ENCODE measurements at places on chromosomes 12 and 14. TPM values are rescaled to one million over a fixed set of nuclear protein-coding genes. Genes with fewer than 3 reads are reported as not detected.

Gene YAF2
- 84.8 TPM for total RNA-seq

Gene OVCH1
- not detected for total RNA-seq

Gene HCFC2
- 14.4 TPM for total RNA-seq

Gene SYT1
- total RNA-seq, result not detected

Gene KRT85
- not detected for total RNA-seq

Gene POU6F1
- 9.1 TPM for total RNA-seq

Gene IL23A
- total RNA-seq, result not detected

Gene FNTB
- 18.7 TPM for total RNA-seq

GRCh38 chr14:51295646-51296263, 55.7 kb downstream of the TMX1 start:
- no peak for DNase-seq

- no peak for DNase-seq
These were observed 66.2 kb downstream of the PTGER2 start for GRCh38 chr14:52380294-52380693.

- no peak for DNase-seq
These were observed 759.3 kb downstream of the BCL11B start for GRCh38 chr14:98512501-98513251.

GRCh38 chr12:2675776-2676175, 119.0 kb upstream of the FKBP4 start:
- DNase-seq, result no peak

GRCh38 chr14:77579780-77580179, 36.7 kb downstream of the SPTLC2 start:
- DNase-seq, result no peak

GRCh38 chr14:97061198-97061597, 264.0 kb downstream of the VRK1 start:
- no peak for DNase-seq

DNA sequence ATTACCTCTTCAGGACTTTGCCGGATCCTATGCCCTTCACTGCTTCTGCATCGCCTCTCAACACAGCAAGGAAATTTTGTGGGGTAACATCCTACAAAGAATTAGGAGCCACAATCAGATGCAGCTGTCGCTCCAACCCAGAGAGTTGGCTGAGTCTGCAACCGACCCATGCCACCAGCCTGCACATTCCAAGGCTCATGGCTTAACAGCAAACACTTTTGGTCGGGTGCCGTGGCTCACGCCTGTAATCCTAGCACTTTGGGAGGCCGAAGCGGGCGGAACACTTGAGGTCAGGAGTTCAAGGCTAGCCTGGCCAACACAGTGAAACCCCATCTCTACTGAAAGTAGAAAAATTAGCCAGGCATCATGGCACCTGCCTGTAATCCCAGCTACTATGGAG, 32.3 kb downstream of the LGMN start:
- no peak for DNase-seq

GRCh38 chr14:24368212-24368561, 203 bp downstream of the NFATC4 start:
- no peak for DNase-seq

- no peak for DNase-seq
These were observed 306.6 kb upstream of the MIS18BP1 start for GRCh38 chr14:45559626-45560025.

DNA sequence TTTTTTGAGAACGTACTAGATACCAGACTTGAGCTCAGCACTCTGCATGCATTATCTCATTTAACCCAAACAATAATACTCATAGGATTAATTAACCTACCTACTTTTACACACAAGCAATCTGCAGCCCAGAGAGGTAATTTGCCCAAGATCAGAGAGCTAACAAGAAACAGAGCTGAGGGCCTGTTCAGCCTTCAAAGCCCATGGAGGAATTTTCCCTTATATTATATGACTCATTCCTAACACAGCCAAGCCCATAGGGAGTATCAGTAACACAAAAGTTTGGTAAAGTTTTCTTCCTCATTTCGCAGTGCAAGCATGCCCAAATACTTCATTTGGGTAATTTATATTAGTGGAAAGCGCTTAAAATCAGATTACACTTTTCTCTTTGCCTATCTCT, 94.7 kb downstream of the GALC start:
- no peak for DNase-seq

- DNase-seq, result peak; percentile 90
These were observed 20.0 kb downstream of the CKAP4 start for GRCh38 chr12:106227641-106228319.

- DNase-seq, result no peak
These were observed 323.4 kb downstream of the VRK1 start for GRCh38 chr14:97120611-97121031.

- no peak for DNase-seq
These were observed 9.4 kb upstream of the PTGR2 start for GRCh38 chr14:73842201-73842600.

GRCh38 chr14:55355922-55356321, 55.7 kb downstream of the ATG14 start:
- DNase-seq, result no peak

- no peak for DNase-seq
These were observed 121.8 kb downstream of the BCL11B start for GRCh38 chr14:99150236-99150635.

DNA sequence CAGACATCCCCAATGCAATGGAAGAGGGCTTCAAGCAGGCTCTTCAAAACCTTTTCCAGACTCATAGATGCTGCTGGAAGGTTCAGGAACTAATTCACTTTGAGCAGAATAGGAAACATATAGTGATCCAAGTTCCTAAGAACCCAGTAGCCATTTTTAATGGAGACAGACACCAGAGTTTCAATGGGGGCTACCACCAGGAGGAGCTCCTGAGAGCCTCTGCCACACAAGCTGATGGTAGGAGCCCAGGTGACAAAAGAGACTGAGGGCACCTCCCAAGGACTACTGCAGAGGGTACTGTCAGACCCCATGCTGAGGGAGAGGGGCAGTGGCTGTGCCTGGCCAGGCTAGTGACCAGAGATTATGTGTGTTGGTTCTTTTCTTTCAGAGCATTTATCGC, 45.9 kb downstream of the IFNG start:
- no peak for DNase-seq

DNA sequence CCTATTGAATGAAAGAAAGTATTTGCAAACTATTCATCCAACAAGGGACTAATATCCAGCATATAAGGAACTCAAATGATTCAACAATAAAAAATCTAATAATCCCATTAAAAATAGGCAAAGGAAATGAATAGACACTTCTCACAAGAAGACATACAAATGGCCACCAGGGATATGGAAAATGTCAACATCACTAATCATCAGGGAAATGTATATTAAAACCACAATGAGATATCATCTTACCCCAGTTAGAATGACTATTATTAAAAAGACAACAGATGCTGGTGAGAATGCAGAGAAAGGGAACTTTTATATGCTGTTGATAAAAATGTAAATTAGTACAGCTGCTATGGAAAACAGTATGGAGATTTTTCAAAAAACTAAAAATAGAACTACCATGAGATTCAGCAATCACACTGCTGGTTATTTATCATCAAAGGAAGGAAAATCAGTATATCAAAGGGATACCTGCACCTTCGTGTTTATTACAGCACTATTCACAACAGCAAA, 89.3 kb downstream of the GARIN6 start:
- DNase-seq, result no peak

DNA sequence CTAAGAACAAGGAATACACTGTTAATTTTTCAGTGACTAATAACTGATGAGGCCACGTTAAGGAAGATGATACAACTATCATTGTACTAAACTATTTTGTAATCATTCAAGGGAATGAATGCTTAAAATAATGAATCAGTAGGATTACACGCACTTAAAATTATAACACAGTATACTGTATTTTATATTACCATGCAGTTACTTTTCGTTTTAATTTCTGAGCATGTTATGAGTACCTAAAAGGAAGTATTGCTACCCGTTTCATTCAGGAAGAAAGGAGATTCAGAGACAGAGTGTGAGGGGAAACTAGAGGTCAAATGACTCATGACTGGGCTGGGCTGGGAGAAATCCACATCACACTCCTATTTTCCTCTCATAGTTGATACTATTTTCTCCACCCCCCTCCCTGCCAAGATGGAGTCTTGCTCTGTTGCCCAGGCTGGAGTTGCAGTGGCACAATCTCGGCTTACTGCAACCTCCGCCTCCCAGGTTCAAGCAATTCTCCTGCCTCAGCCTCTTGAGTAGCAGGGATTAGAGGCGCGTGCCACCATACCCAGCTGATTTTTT, 202.0 kb downstream of the PPM1H start:
- DNase-seq, result no peak

GRCh38 chr12:1829306-1829900, 9.0 kb downstream of the LRTM2 start:
- DNase-seq, result no peak

- no peak for DNase-seq
These were observed 614 bp upstream of the NACA start for GRCh38 chr12:56725723-56726102.

DNA sequence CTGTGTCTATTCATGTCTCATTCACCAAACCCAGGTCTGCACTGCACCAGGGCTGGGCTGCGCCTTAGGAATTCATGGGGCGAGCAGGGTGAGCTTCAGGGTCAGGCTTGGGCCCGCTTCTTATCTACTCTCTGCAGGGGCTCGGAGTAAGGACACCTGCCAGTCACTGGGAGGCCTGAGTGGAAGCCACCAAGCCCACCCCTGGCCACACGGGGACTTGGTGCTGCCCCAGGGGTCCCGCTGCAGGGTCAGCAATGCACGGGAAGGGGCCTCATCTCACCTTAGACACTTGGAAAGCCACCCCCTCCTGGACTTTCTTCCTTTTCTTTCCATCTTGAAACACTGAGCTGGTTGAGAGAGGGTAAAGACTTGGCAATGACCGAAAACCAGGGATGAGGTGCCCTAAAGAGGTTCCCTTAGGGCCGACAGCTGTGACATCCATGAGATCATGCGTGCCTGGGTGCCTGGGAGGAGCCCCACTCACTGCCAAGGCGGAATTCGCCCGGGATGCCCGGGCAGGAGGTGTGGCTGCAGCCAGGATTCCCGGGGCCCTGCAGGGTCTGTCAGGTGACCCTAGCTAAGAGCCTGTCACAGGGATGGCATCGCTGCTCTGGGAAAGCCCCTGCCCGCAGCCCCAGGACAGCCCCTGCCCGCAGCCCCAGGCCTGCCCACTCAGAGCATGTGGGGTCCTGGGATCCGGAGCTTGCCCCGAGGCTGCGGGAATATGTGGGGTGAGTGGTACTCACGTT, 45.5 kb upstream of the EML1 start:
- no peak for DNase-seq

GRCh38 chr14:80202888-80203562, 8.3 kb downstream of the DIO2 start:
- no peak for DNase-seq

- peak; percentile 84 for DNase-seq
These were observed 109.4 kb upstream of the HIF1A start for GRCh38 chr14:61585598-61586543.

GRCh38 chr14:89185919-89186855, 230.8 kb downstream of the FOXN3 start:
- DNase-seq, result no peak

GRCh38 chr14:35855876-35856481, 29.8 kb downstream of the BRMS1L start:
- DNase-seq, result no peak

- DNase-seq, result no peak
These were observed 233.1 kb downstream of the FOXG1 start for GRCh38 chr14:28999656-29000055.

DNA sequence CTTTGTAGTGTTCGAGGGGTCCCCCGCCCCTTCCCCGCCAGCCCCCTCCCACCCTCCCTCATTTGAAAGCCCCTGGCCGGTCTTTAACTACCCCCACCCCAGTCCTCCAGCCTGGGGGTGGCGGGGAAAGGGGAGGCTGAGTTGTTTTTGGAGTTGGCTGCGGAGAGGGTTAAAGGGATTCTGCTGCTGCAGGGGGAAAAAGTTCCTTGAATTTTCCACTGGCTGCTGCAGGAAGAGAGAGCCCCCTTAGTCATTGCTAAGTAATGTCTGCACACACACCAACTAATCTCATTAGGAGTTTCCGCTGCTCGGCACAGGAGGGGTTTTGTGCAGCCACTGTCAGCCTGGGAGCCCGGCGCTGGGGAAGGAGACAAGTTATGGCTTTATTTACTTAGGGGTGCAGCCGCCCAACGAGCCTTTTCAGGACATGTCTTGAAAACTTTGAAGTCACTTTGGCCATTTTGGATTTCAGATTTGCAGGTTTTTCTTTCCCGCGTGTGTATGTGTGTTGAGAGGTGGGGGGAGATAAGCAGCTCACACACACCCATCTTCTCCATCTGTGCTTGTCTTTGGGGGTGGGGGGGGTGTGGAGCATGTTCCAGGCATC, 1.8 kb downstream of the ELK3 start:
- DNase-seq, result peak; percentile 63

DNA sequence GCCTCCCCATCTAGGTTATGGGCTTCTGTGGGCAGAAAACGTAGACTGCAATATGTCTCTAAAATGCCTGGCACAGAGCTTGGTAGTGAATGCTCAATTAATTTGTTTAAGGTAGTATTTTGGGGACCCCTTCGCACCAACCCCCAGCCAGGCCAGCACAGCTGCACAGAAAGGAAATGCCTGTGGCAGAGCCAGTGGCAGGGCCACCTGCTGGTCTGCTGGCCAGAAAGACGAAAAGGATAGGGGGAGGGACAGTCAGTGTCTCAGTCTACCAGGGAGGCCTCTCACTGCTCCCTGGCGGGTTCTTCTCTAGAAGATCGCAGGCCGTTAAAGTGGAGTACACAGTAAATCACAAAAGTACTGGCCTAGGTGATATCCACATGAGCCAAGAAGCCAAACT, 3.5 kb downstream of the RAB15 start:
- no peak for DNase-seq

DNA sequence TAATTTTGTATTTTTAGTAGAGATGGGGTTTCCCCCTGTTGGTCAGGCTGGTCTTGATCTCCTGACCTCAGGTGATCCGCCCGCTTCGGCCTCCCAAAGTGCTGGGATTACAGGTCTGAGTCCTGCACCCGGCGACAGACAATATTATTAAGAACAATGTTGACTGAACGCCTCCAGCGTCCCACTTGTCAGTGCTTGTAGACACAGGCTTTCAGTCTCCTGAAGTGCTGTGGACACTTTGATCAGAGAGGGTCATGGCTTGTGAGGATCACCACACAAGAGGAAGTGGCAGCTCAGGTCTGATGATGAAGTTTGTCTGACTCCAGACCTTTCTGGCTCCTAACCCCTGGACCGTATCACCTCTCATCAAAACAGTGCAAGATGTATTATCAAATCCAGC, 114.6 kb downstream of the CHST11 start:
- DNase-seq, result no peak

Measured in cardiac septum (tissue), 1 donor.